Fibroblast of lung (primary cell): ENCODE measurements at places on chromosomes 16 and 17.

GRCh38 chr17:32503251-32504165 is 16.7 kb downstream of the CDK5R1 start:
- DNase-seq, result peak; percentile 22

DNA sequence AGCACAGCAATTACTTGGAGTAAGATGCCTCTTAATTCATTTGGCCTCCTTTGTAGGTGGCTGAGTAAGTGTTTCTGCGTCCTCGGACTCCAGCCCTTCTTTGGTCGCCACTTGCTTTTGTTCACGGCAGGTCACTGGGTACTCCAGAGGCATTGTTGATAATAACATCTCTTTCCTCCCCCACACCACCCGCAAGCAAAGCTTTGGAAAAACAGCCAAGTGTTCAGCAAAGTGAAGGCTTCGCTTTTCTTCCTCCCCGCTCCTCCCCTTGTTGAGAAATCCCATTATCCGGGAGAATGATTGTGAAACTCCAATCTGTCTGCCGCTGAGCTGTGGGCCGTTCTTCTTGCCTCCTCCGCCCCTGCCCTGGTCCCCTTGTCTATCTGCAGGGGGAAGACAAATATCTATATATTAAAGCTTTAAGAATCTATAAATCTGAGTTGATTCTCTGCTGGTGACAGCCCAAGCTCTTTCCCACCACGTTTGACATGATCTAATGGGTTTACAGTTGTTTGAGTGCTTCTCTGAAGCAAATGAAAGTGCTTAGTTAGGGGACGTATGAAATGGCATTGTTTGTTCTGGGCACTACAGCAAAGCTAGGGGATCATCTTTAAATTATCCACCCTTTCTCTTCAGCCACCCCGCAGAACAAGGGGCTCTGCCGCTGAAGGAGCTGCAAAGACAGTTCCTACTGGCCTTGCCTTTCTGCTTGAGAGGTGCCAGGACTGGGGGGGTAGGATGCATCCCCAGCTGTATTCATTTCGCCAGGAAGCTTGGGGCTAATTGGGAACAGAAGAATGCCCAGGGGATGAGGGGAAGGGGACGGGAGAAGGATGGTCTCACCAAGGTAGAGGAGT is 167.1 kb downstream of the CCDC182 start:
- peak; percentile 74 for DNase-seq

- no peak for DNase-seq
Measured at GRCh38 chr17:36030956-36031355, 13.2 kb upstream of the CCL23 start.

DNA sequence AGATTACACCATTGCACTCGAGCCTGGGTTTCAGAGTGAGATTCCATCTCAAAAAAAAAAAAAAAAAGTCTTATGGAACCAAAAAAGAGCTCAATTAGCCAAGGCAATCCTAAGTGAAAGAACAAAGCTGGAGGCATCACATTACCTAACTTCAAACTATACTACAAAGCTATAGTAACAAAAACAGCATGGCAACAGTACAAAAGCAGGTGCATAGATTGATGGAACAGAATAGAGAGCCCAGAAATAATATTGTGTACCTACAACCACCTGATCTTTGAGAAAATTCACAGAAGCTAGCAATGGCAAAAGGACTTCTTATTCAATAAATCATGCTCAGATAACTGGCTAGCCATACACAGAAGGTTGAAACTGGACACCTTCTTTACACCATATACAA is 24.7 kb upstream of the CCL2 start:
- no peak for DNase-seq

GRCh38 chr17:74052993-74053711 is 150.3 kb upstream of the RPL38 start:
- no peak for DNase-seq

DNA sequence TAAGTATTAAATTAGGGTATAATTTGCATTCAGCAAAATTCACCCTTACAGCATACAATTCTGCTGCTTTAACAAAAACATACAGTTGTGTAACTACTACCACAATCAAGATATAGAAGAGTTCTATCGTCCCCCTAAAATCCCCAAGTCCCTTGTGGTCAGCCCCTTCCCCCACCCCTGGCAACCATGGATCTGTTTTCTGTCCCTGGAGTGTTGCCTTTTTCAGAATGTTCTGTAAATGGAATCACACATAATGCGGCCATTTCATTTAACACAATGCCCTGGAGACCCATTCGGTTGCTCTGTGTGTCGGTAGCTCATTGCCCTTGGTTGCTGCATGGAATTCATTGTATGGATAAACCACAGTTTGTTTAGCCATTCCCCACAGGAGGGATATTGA is 190.2 kb downstream of the IRX5 start:
- no peak for DNase-seq

DNA sequence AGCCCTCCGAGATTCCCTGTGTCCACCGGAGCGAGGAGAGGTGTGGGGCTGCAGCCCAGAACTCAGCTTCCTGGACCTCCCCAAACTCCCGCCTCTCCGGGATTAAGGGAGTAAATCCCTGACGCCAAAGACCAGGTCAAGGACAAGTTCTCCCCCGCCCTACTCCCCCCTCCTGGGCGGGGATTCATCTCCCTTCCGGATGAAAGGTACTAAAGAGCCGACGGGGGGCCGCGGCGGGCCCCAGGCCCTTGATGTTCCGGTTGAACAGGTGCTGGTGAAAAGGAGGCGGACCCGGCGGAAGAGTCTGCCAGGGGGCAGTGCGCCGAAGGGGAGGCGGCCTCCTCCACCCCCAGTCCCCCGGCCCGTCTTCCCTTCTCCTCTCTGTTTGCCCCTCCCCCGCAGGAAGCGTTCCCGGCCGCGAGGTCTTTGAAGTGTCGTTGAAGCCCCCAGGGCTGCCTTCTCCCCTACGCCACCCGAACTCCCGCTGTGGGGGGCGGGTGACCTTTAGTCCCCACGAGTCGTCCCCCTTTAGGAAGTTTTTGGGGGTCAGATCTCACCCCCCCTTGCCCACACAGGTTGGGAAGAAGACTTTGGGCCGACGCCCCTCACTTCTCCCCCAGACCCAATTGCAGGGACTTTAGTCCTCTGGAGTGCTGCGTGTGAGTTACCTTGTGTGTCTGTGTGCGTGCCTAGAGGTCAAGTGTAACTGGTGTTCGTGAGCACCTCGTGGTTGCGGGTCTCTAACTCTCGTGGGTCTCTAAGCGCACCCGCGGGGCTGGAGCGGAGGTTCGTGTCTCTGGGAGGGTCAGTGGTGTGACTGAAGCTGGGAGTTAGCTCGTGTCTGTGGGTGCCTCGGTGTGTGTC is 1.1 kb upstream of the MLLT6 start:
- DNase-seq, result no peak

GRCh38 chr17:71830866-71831265 is 290.0 kb upstream of the SOX9 start:
- no peak for DNase-seq

DNA sequence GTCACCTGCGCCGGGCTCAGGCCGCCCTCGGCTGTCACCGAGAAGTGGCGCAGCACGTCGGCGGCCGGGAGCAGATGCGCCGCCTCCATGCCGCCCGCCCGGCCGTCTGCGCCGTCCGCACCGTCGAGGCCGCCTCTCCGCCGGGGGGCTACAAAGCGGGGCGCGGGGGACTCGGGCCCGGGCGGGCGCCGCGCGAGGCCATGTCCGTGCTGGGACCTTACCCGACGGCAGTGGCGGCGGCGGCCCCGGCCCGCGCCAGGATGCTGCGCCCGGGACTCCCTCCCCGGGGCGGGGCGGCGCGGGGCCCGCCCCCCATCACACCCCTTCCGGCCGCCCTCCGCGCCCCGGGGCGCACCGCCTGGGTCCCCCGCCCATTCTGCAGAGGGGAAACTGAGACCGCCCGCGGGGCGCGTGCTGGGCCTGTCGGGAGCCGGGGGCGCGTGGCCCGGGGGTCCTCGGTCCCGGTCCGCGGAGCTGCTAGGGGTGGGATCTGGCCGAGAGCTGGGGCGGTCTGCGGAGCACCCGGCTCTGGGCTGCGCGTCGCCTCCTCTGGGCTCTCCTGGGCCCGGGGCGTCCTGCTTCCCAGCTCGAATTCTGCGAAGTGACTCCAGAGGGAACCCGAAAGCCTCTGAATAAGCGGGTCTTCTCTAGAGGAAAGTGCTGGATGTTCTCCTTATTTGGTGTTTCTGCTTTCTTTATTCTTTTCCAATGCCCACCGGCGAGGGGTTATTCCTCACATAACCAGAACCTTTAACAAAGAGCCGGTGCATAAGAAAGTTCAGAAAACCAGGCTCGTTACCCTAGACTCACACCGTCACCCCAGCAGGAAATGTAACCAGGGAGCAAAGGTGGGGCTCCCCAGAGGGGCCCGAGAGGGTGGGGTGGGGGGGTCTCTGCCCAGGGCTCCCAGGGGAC is at the start of gene ATP2A3:
Gene ATP2A3 (minus strand): TSS at position 235 of the 915 bp plus-strand sequence. CDS start 146 bp downstream, at position 89.
- DNase-seq, result no peak

DNA sequence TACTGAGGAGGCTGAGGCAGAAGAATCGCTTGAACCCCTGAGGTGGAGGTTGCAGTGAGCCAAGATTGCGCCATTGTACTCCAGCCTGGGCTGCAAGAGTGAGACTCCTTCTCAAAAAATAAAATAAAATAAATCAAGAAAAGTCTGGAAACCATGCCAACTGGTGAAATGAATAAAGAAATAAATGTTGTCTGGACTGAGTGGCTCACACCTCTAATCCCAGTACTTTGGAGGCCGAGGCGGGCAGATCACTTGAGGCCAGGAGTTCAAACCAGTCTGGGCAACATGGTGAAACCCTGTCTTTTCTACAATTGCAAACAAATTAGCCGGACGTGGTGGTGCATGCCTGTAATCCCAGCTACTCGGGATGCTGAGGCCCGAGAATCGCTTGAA is 744 bp upstream of the LRRC37A3 start:
- DNase-seq, result no peak

GRCh38 chr17:66789961-66790437 is 44.9 kb upstream of the CACNG5 start:
- no peak for DNase-seq

DNA sequence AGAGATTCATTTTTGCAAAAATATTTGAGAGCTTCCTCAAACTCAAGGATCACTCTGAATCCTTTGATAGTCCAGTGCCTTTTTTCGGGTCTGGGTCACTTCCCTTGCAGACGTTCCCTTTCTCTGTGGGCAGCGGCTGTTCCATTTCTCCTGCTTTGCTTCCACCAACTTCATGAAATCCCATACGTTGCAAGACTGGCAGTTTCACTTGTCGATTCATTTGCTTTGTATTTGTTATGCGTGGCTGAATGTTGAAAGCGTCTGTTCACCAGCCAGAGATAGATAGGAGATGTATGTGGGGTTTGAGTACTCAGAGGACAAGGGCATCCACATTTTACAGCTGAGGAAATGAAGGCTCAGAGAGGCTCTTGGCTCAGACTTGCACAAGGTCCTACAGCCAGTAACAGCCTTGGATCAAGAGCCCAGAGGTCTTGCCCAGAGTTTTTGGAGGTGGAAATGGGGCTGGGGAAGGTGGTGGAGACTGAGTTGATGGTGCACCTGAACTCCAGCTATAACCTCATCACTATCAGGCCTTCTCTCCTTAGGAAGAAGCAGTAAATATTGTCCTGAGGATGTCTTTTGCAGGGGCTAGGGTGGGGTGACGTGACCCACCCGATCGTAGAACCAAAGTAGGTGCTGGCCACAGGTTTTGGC is 1.3 kb upstream of the CCDC102A start:
- DNase-seq, result no peak

- DNase-seq, result no peak
Measured at GRCh38 chr16:19780321-19780720, 62.2 kb downstream of the IQCK start.

GRCh38 chr16:11088074-11088730 is 143.8 kb downstream of the CLEC16A start:
- DNase-seq, result peak; percentile 70

DNA sequence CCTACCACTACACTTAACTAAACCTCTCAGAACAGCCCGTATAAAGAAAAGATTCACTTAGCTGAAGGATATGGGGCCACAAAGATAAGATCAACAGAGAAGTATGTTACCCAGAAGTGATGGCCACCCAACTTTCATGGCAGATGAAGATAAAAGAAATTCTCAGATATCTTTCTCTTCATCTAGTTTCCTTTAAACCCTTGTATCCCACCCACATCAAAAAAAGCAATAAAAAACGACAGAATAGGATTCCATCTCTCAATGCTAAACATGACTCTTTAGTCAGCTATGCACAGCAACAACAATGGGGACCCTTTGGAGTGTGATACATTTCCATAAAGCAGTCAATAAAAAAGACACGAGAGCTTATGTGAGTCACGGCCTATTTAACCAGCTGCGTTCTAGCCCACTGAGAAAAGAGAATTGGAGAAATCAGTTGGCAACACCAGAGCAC is 86.6 kb downstream of the SNX11 start:
- DNase-seq, result peak; percentile 4

GRCh38 chr16:30615358-30616091 is 5.3 kb upstream of the ZNF689 start:
- no peak for DNase-seq

GRCh38 chr16:82470016-82470415 is 156.8 kb upstream of the CDH13 start:
- no peak for DNase-seq

- DNase-seq, result no peak
Measured at GRCh38 chr17:21212826-21213637, 929 bp downstream of the TMEM11 start.

- DNase-seq, result no peak
Measured at GRCh38 chr16:16041196-16041892, 91.9 kb downstream of the ABCC1 start.

GRCh38 chr17:76120658-76121008 is 17.0 kb upstream of the EXOC7 start:
- no peak for DNase-seq

GRCh38 chr17:45675012-45675411 is 109.1 kb upstream of the CRHR1 start:
- no peak for DNase-seq

DNA sequence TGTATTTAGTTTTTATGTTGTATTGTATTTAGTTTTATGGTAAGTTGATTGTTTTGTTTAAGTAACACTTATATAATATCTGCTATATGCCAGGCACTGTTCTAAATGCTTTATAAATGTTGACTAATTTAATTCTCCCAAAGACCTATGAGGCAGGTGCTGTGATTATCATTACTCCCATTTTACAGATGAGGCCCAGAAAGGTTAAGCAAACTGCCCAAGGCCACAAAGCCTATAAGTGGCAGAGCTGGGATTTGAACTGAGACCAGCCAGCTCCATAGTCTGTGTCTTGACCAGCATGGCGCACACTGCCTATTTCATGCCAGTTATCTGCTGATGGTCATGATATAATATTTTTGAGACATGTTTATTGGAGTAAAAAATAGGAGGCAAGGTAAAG is 24.0 kb downstream of the IL21R start:
- no peak for DNase-seq

GRCh38 chr16:50244504-50245416 is 21.6 kb upstream of the ADCY7 start:
- no peak for DNase-seq

- DNase-seq, result peak; percentile 94
Measured at GRCh38 chr17:7844292-7845154, 10.3 kb upstream of the TMEM88 start.

DNA sequence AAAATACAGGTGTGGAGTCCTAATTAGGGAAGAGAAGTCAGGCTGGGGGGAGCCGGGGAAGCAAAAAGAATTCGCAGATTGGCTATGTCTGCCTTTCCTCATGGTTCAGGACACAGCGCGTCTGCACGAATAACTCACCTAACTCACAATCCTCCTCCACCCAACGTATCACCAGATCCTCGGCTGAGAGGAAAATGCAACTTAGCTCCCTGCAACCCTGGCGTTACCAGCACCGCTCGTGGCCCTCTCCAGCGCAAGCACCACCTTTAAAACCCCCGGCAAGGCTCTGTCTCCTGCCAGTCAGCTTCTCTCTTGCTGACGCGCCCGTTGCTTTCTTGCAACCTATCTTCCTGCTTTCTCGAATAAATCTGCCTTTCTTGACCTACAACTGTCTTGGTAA is 49.8 kb upstream of the METRNL start:
- DNase-seq, result no peak
